ENCODE measurements at places on chromosomes 6 and 20. TPM values are rescaled to one million over a fixed set of nuclear protein-coding genes. Genes with fewer than 3 reads are reported as not detected.
A peak's percentile ranks its signal among the peaks of the same experiment; 100 is the strongest.

GRCh38 chr6:28814032-28814976, 109.5 kb downstream of the TRIM27 start:
- H3K4me3 ChIP-seq, result no peak overlapping the region
- no peak for DNase-seq
- H3K27ac ChIP-seq, result no peak overlapping the region
- no peaks in the 10 kb centered on the region for H3K36me3 ChIP-seq
- H3K27me3 ChIP-seq, result peaks cover 2% of the 10 kb centered on the region
- H3K4me1 ChIP-seq, result no peaks in the 10 kb centered on the region

- DNase-seq, result peak; percentile 85
- H3K36me3 ChIP-seq, result no peaks in the 10 kb centered on the region
- H3K4me1 ChIP-seq, result no peaks in the 10 kb centered on the region
Observed at GRCh38 chr6:42454428-42454791, 2.7 kb upstream of the TRERF1 start.

TSHZ2 gene
- total RNA-seq, result 24.9 TPM

GPSM3 gene
- total RNA-seq, result 26.2 TPM

DNA sequence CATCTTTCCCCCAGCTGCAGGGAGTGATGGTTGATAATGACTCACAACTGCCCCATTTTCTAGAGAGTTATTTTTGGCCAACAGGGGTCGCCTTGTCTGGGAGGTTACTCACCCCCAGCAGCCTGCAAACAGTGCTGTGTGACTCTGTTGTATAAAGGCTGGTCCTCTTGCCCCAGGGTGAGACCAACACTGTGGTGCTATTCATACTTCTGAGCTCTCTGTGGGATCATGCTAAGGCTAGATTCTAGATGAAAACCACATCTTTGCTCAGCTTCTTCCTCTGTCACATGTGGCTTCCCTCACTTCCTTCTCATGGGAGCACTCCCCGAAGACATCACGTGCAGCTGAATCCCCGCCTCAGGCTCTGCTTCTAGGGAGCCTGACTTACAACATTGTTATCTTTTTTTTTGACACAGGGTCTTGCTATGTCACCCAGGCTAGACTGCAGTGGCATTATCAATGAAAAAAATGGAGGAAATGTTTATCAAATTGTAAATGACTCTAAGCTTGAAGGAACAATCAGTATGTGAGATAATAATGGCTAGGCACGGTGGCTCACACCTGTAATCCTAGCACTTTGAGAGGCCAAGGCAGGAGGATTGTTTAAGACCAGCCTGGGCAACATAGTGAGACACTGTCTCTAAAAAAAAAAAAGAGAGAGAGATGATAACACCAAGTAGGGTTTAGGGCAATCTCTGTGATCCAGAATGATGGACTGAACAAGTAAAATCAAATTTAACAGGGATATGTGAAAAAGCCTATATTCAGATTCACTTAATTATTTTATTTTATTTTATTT, 55.7 kb upstream of the SLC23A2 start:
- DNase-seq, result peak; percentile 86
- no peaks in the 10 kb centered on the region for H3K27me3 ChIP-seq
- no peaks in the 10 kb centered on the region for H3K36me3 ChIP-seq

DNA sequence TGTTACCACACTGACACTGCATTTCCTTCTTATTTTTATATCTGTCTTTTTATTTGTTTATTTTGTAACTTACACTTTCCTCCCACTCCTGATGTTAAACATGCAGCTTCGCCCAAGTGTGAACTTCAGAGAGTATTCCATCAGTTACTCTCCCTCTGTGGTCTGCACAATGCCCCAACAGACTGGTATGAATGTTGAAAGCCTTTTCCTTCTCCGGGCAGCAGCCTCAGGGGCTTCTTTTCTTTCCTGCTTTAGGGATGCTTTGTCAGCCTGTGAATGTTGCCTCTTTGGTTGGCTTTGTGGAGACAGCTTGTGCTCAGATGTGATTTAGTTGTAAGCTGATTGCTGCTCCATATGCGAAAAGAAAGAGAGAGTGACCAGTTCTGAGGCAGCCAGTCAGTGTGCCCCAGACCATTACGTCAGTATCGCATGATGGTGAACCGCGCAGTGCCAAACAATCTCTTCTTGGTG, 44.0 kb downstream of the SMPDL3A start:
- H3K27ac ChIP-seq, result no peak overlapping the region
- no peaks in the 10 kb centered on the region for H3K36me3 ChIP-seq
- H3K4me3 ChIP-seq, result no peak overlapping the region
- no peak for DNase-seq
- H3K27me3 ChIP-seq, result no peaks in the 10 kb centered on the region

DNA sequence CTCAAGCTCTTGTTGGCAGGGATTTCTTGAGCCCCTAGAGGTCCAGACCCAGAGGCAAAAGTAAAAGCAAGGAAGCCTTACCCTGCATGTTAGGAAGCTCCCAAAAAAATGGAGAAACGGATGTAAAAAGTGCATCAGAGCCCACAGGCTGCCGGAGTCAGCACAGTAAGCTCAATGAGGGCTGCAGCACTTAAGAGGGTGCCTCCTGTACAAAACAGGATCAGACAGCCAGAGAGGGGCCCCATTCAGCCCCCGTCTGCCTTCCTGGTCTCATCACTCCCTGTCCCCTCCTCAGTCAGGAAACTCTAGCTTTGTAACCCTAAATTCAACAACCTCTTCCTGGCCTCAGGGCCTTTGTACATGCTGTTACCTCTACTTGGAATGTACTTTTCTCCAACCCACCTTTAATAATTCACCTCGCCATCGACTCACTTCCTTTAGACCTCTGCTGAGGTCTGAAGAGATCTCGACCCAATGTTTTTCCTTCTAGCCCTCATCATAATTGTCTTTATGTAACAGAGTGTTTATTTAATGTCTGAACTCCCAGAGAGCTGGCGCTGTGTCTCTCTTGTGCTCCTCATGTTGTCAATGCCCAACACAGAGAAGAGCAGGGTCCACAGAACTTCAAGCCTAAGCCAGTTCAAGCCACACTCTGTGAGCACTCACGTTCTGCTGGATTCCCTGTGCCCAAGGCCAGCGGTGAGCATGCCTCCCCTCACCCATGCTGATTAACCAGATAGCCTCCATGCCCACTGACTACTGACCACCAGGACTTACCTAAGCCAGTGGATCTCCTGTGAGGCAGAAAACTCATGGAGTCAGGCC, 2.8 kb upstream of the PLCG1 start:
- DNase-seq, result no peak
- no peak overlapping the region for H3K4me3 ChIP-seq
- no peaks in the 10 kb centered on the region for H3K36me3 ChIP-seq
- H3K4me1 ChIP-seq, result no peaks in the 10 kb centered on the region
- no peak overlapping the region for H3K27ac ChIP-seq
- no peaks in the 10 kb centered on the region for H3K27me3 ChIP-seq

TUBB2B gene
- 5.6 TPM for total RNA-seq

DNA sequence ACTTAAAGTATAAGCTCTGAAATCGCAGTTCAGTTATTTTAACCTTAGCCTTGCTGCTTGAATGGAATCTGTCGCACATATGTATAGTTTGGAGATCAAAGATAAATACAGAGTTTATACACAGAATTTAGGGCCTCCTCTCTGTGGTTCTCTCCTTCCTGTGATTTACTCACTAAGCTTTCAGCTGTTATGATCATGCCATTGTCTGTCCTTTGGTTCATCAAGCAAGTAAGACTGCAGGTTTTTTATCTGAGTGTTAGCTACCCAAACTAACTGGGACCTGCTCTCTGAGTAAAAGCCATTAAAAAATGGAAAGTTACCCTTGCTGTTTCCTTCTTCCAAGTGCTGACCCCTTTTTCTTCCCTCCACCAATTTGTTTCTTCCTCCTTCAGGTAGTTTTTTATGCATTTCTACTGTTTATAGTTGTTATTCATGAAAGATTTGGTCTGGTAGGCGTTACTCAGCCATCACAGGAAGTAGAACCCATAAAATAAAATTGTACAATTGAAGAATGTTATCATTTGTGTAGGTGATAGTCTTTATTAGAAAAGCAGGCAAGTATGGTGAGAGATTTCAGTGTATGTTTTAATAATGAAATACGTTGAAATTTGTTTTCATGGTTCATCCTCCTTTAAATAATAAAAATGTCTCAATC, 33.7 kb upstream of the SUMO4 start:
- H3K27me3 ChIP-seq, result no peaks in the 10 kb centered on the region
- H3K27ac ChIP-seq, result no peak overlapping the region
- peaks cover 2% of the 10 kb centered on the region for H3K36me3 ChIP-seq
- H3K4me3 ChIP-seq, result no peak overlapping the region
- no peak for DNase-seq
- peaks cover 5% of the 10 kb centered on the region for H3K4me1 ChIP-seq

All from aorta (tissue), 5 donors.